ENCODE measurements at places on chromosomes 12 and 14. TPM values are rescaled to one million over a fixed set of nuclear protein-coding genes. Genes with fewer than 3 reads are reported as not detected.

Gene CD163L1
- 11.0 TPM for total RNA-seq

- DNase-seq = no peak
These were observed 161.1 kb upstream of the RASSF8 start for GRCh38 chr12:25797386-25797785.

GRCh38 chr12:56129206-56129941 is 1.3 kb downstream of the ESYT1 start:
- peak; percentile 53 for DNase-seq

- DNase-seq = peak; percentile 25
These were observed 402.4 kb upstream of the RGS6 start for GRCh38 chr14:71529848-71530247.

- no peak for DNase-seq
These were observed 33.5 kb upstream of the ATP2A2 start for GRCh38 chr12:110247340-110248095.

Measured in fibroblast of villous mesenchyme (primary cell).